Naive thymus-derived CD8-positive, alpha-beta T cell (primary cell): ENCODE measurements at places on chromosomes 4 and X. TPM values are rescaled to one million over a fixed set of nuclear protein-coding genes. Genes with fewer than 3 reads are reported as not detected.
A peak's percentile ranks its signal among the peaks of the same experiment; 100 is the strongest.

DNA sequence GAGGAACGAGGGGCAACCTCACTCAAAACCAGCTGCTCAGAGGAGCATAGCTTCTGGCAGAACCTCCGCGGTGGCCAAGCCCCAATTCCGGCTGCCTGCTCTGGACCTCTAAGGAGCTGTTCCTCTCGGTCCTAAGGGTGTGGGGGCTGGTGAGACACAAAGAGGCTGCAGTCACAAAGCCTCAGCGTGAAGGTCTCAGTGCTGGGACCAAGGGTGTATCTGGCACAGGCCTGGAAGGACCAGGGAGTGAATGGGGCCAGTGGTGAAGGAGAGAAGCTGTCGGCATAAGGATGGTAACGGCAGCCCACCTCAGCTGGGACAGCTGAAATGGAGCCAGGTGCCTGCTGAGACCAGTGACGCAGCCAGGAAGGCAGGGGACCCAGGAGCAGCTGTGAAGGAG lies 5.3 kb downstream of the PDE6B start:
- no peaks in the 10 kb centered on the region for H3K4me1 ChIP-seq
- no peaks in the 10 kb centered on the region for H3K27me3 ChIP-seq
- H3K27ac ChIP-seq, result no peak overlapping the region
- no peaks in the 10 kb centered on the region for H3K36me3 ChIP-seq
- no peak for DNase-seq

DNA sequence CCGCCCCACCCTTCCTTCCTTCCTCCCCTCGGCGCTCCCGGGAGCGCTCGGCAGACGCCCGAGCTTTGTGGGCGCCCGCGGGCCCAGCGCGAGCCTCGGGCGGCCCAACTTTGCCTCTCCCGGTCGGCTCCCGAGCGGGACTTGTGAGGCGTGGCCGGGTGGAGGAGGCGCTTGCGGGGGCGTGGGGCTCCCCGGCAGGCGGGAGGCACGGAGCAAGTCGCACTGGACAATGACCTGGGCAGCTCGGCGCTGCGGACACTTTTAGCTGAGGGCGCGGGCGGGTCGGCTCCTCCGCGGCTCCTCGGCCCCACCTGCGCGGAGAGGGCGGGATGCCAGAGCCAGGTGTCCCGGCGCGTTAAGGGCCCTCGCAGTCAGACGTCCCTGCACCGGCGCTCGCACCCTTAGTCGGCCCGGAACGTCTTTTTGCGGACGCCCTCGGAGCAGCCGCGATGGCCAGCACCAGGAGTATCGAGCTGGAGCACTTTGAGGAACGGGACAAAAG lies 385 bp downstream of the DCLK2 start:
- no peak overlapping the region for H3K4me3 ChIP-seq
- peaks cover 4% of the 10 kb centered on the region for H3K4me1 ChIP-seq
- H3K36me3 ChIP-seq, result no peaks in the 10 kb centered on the region
- peaks cover 60% of the 10 kb centered on the region for H3K27me3 ChIP-seq
- H3K27ac ChIP-seq, result no peak overlapping the region

DNA sequence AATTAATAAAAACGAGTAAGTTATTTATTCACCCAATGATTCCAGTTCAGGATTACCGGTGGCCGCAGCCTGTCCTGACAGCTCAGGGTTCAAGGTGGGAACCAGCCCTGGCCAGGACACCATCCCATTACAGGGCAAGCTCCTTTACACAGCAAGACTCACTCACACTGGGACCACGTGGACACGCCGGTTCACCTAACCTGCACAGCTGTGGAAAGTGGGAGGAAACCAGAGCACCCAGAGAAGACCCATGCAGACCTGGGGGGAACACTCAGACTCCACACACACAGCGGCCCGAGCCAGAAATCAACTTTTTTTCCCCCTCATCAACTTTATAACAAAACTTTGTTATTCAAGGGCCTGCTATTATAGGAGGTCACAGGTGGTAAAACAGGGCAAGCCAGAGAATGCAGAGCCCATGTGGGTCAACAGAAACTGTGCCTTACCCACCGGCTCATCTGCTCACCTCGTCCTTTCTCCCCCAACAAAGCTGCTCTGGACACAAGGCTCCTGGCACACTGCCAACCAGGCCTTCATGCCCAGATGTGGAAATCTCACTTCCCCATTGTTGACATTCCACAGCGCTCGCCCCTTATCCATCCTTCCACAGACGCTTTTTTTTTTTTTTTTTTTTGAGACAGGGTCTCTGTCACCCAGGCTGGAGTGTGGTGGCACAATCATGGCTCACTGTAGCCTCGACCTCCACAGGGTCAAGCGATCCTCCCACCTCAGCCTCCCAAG lies 8.0 kb upstream of the ODAPH start:
- no peaks in the 10 kb centered on the region for H3K36me3 ChIP-seq
- H3K4me3 ChIP-seq, result no peak overlapping the region
- H3K27me3 ChIP-seq, result no peaks in the 10 kb centered on the region
- no peak overlapping the region for H3K27ac ChIP-seq
- H3K4me1 ChIP-seq, result no peaks in the 10 kb centered on the region

Gene C4orf50
- not detected for polyA plus RNA-seq

DNA sequence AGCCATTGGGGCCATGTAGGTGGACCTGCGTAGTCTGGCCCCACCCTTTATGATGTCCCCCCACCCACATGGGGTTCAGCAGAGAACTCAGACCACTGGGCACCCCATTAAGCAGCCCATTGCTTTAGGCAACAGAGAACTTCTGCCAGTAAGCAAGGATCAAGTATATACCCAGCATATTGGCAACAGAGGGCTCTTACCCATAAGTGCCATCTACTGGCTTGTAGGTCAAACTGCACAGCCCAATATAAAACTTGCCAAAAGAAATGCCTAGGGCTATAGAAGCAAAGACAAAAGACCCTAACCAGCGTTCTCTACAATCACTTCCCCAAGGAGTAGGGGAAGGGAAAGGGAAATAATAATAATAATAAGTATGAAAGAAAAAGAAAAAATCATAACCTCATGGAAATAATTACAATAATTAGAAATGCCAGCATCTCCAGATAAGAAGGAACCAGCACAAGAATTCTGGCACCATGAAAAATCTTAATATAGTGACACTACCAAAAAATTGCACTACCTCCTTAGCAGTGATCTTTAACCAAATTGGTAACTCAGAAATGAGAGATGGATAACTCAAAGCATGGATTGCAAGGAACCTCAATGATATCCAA lies 1090.7 kb downstream of the FAT4 start:
- no peak for DNase-seq
- H3K4me3 ChIP-seq, result no peak overlapping the region
- no peaks in the 10 kb centered on the region for H3K36me3 ChIP-seq
- no peak overlapping the region for H3K27ac ChIP-seq
- H3K27me3 ChIP-seq, result no peaks in the 10 kb centered on the region

Gene SAGE1
- not detected for polyA plus RNA-seq

Gene DAPP1
- 17.0 TPM for polyA plus RNA-seq

GRCh38 chr4:2045518-2045951 lies 13.6 kb upstream of the NAT8L start:
- no peaks in the 10 kb centered on the region for H3K36me3 ChIP-seq
- H3K4me3 ChIP-seq, result no peak overlapping the region
- no peaks in the 10 kb centered on the region for H3K4me1 ChIP-seq
- no peak overlapping the region for H3K27ac ChIP-seq
- peaks cover 34% of the 10 kb centered on the region for H3K27me3 ChIP-seq

DNA sequence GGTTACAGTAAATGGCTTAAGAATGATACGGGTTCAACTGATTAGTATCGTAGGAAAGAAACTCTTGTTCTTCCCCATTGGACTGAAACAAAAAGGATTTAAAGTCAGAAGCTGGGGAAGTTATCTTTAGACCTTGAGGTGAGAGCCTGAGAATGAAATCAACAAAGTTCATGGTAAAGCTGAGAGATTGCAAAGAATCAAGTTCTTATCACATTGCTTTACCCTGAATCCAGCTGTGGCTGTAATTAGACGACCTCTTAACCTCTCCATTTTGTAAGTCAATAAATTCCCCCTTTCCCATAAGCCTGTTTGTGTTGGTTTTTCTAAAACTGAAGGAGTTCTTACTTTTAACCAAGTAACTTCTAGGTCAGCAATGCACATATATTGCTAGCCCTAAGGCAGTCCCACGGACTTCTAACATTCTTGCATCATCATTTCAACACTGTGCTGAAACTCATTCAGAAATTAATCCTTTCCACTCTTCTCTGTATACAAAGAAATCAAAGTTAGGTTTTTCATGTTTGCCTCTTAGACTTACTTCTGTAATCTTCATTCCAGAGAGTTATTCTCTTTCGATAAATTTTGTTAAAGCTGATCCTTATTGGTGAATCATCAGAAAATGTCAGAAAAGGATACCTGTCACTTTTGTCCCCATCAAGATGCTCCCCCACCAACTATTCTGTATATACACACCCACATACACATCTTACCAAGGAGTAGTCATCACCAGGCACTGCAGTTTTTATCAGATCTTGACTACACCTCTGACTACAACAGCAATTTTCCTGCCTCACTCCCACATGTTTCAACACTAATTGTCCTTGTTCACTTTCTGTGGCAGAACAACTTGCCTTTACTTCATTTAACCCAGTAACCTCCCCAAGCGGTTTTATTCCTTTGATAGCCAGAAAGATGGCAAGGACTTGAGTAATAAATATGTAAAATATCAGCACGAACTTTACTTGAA lies 77.9 kb upstream of the STK26 start:
- DNase-seq, result no peak
- H3K27ac ChIP-seq, result no peak overlapping the region
- no peaks in the 10 kb centered on the region for H3K27me3 ChIP-seq
- H3K36me3 ChIP-seq, result no peaks in the 10 kb centered on the region

GRCh38 chr4:148004228-148004857 lies 272.5 kb downstream of the ARHGAP10 start:
- H3K36me3 ChIP-seq, result no peaks in the 10 kb centered on the region
- no peak overlapping the region for H3K27ac ChIP-seq
- H3K4me3 ChIP-seq, result no peak overlapping the region
- peaks cover 9% of the 10 kb centered on the region for H3K4me1 ChIP-seq
- DNase-seq, result no peak

Gene PDCL2
- not detected for polyA plus RNA-seq

DNA sequence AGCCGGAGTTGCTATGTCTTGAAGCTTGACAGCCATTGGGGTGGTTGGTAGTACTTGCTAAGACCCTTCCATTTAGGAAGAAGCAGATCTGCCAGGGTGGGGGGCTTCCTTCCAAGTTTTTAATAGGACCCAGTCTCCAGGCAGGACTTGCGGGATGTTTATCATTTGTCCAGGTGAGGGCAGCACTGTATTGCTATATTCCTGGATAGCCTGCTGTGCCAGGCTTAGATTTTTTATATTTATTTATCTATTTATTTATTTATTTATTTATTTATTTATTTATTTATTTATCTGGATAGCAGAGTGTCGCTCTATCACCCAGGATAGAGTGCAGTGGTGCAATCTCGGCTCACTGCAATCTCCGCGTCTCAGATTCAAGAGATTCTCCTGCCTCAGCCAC lies 87.4 kb upstream of the CT45A1 start:
- no peaks in the 10 kb centered on the region for H3K4me1 ChIP-seq
- no peak for DNase-seq
- no peaks in the 10 kb centered on the region for H3K27me3 ChIP-seq
- no peak overlapping the region for H3K27ac ChIP-seq
- no peaks in the 10 kb centered on the region for H3K36me3 ChIP-seq
- H3K4me3 ChIP-seq, result no peak overlapping the region

- H3K27me3 ChIP-seq, result no peaks in the 10 kb centered on the region
- no peaks in the 10 kb centered on the region for H3K36me3 ChIP-seq
- H3K4me3 ChIP-seq, result no peak overlapping the region
- H3K27ac ChIP-seq, result no peak overlapping the region
- H3K4me1 ChIP-seq, result peaks cover 23% of the 10 kb centered on the region
Measured at GRCh38 chrX:66022632-66023384, 17.1 kb downstream of the VSIG4 start.

Gene BBS12
- 1.5 TPM for polyA plus RNA-seq

- peaks cover 43% of the 10 kb centered on the region for H3K27me3 ChIP-seq
- no peaks in the 10 kb centered on the region for H3K36me3 ChIP-seq
- H3K27ac ChIP-seq, result no peak overlapping the region
- peaks cover 15% of the 10 kb centered on the region for H3K4me1 ChIP-seq
- H3K4me3 ChIP-seq, result no peak overlapping the region
- DNase-seq, result no peak
Measured at GRCh38 chr4:127783955-127784770, 2.0 kb downstream of the HSPA4L start.

DNA sequence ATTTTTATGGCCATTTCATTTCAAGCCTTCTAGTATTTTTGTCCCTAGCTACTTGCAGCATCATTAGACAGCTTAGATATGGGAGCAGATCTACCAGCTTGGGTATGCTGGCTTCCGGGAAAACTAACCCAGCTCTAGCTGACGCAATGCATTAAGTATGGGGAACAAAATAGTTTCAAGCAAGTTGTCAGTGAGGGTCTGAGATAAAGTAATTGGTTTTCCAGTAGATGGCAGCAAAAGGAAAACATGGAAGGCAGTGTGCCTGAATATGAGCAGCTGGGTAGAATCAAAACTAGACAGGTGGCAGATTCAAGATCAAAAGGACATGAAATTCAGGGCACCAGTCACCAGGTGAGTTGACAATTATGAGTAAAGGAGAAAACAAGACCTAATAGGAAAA lies 340.9 kb upstream of the CTSO start:
- H3K4me3 ChIP-seq, result no peak overlapping the region
- H3K27me3 ChIP-seq, result no peaks in the 10 kb centered on the region
- no peak overlapping the region for H3K27ac ChIP-seq

DNA sequence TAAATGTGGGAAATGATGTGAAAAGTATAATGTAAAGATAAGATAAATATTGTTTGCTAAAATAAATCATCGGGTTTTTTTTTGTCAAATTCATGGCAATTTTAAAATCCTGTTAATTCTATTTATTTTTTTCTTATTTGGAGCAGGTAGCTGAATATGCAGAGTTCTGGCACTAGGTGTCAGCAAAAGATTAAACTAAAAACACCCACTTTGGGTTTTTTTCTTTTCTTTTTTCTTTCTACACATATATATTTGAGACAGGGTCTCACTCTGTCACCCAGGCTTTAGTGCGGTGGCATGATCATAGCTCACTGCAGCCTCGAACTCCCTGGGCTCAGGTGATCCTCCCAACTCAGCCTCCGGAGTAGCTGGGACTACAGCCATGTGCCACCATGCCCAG lies 6.9 kb upstream of the RAP2C start:
- H3K27ac ChIP-seq, result no peak overlapping the region
- H3K4me3 ChIP-seq, result no peak overlapping the region
- no peaks in the 10 kb centered on the region for H3K36me3 ChIP-seq
- H3K4me1 ChIP-seq, result peaks cover 12% of the 10 kb centered on the region

- DNase-seq, result no peak
- no peak overlapping the region for H3K4me3 ChIP-seq
- no peaks in the 10 kb centered on the region for H3K4me1 ChIP-seq
- no peaks in the 10 kb centered on the region for H3K36me3 ChIP-seq
Measured at GRCh38 chr4:115315182-115315581, 201.8 kb upstream of the NDST4 start.

GRCh38 chrX:47880927-47881326 lies 44.2 kb downstream of the ZNF81 start:
- H3K27me3 ChIP-seq, result no peaks in the 10 kb centered on the region
- H3K27ac ChIP-seq, result no peak overlapping the region
- peaks cover 50% of the 10 kb centered on the region for H3K36me3 ChIP-seq
- H3K4me1 ChIP-seq, result no peaks in the 10 kb centered on the region
- H3K4me3 ChIP-seq, result no peak overlapping the region

GRCh38 chr4:1039493-1040343 lies 28.3 kb downstream of the FGFRL1 start:
- H3K36me3 ChIP-seq, result no peaks in the 10 kb centered on the region
- H3K4me1 ChIP-seq, result peaks cover 6% of the 10 kb centered on the region
- H3K27ac ChIP-seq, result no peak overlapping the region

GRCh38 chr4:71221510-71222466 lies 117.0 kb upstream of the SLC4A4 start:
- H3K27ac ChIP-seq, result no peak overlapping the region
- no peaks in the 10 kb centered on the region for H3K4me1 ChIP-seq
- peaks cover 7% of the 10 kb centered on the region for H3K27me3 ChIP-seq

GRCh38 chr4:3384771-3385710 lies 56.7 kb upstream of the HGFAC start:
- DNase-seq, result no peak
- H3K36me3 ChIP-seq, result peaks cover 19% of the 10 kb centered on the region
- no peak overlapping the region for H3K27ac ChIP-seq
- peaks cover 27% of the 10 kb centered on the region for H3K27me3 ChIP-seq
- peak overlapping the region; percentile 38 for H3K4me3 ChIP-seq
